ENCODE measurements at places on chromosomes 5 and 9.

DNA sequence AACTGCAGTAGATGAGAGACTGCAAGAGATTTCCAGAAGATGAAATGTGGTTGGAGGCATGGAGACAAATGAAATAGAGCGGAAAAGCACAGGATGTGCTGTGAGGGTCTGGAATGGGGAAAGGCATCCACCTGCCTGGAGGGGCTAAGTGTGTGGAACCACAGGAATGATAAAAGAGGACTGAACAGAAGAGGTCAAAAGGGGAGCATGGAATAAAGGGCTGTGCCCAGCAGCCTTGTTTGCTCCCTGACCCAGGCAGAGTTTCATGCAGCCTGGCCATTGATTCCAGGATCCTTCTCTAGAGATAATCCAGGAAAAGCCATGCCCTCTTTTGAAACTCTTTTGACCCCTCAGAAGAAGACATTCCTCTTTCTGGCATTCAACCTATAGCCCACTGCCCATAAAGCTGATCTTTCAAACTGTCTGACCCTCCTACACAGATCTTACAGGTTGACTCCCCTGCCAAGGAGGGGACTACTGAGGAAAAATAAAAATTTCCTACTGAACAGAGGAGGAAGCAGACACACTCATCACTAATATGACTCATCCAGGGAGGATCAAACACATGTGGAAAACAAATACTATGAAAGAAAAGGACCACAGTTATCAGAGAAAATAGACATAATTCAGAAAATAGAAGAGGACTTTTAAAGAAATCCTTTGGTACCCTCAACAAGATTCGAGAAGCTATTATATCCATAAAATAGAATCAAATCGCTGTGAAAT is 273.5 kb upstream of the PCSK5 start:
- DNase-seq, result no peak

- no peak for DNase-seq
Observed at GRCh38 chr5:180118391-180118791, 46.8 kb upstream of the RNF130 start.

DNA sequence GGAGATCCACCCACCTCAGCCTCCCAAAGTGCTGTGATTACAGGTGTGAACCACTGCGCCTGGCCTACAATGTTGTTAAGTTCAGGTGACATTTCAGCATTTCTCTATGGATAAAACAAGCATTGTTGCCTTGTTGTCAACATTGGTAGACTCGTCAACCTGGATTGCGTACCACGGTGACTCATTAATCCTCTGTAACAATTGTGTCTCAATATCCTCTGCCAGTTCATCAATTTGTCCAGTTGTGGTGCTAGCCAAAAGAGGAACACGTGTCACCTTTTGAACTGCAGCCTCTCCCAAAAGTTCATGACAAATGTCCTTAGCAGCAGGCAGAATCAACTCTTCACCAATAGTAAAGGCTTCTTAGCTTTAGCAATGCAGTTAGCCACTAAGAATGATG is 46.3 kb upstream of the LARP1 start:
- DNase-seq, result no peak

GRCh38 chr5:152181461-152181860 is 223.6 kb downstream of the NMUR2 start:
- DNase-seq, result no peak

DNA sequence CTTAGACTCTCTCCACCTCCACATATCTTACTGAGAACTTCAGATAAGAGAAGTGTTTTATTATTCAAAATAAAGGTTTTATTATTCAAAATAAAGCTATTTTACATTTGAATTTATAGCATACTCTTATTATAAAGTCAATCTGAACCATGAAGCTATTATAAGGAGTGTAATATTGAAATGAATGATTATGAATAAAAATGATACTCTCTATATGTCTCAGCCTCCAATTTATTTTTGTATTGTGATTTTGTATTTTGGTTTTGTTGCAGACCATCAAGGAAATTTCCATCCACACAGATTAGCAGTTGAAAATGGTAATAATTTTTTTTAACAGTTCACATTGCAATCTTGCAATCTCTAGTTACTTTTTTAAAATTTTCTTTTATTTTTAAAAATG is 10.2 kb downstream of the FOCAD start:
- no peak for DNase-seq

GRCh38 chr9:75713335-75713734 is 177.1 kb upstream of the PCSK5 start:
- DNase-seq, result no peak

DNA sequence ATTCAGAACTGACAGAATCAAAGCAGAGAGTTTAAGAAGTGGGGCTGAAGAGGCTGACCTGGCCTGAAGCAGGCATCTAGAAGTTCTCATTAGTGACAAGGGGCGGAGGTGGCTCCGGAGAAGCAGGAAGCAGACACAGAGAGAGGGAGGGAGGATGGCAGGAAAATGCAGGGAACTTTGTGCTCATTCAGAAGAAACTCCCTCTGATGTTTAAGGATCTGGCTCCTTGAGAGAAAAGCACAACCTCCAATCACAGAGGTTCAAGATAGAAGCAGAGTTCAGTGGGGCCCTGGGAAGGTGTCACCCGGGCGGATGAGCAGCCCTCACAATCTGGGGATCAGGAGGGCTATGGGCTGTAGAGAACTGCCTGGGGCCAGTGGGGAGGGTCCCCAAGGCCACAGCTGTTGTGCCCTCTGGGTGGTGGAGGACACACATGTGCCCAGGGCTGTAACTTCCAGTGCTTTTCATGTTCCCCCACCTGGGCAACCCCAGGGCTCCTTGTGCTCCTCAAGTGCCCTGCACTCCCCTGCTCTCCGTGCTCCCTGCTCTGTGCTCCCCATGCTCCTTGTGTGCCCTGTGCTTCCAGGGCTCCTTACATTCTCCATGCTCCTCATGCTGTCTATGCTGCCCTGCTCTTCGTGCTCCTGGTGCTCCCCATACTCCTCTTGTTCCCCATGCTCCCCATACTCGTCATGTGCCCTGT is 51.4 kb downstream of the TRIP13 start:
- no peak for DNase-seq

DNA sequence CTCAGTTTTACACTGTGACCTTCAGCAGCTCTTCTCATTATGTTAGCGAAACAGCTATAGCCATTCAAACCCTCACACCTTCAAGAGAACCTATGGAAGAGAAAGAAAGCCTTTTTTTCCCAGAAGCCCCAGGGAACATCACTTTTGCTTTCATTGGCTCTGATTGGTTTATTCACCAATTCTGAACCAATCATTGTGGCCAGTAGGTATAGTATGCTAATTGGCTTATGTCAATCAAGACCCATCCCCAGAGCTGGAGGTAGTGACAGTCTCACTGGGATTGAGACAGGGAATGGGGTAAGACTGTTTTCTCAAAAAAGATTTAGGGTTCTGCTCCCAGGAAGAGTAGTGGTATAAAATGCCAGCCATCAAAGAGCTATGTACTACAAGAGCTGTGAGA is 74.1 kb upstream of the FSD1L start:
- DNase-seq, result no peak

DNA sequence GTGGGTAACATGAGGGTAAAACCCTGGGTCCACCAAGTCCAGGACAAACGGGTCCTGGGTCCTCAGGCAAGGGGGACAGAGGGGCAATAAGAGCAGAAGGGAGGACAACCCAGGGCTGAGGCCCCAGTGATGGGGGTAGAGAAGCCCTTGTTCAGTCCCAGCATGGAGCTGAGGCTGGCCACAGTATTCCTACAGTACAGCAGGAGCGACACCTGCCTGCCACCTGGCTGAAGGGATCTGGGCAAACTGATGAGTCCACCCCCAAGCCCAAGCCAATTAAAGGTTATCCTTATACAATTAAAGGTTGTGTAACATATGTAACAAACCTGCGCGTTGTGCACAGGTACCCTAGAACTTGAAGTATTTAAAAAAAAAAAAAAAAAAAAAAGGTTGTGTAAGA is 97.7 kb upstream of the LRRTM2 start:
- no peak for DNase-seq

DNA sequence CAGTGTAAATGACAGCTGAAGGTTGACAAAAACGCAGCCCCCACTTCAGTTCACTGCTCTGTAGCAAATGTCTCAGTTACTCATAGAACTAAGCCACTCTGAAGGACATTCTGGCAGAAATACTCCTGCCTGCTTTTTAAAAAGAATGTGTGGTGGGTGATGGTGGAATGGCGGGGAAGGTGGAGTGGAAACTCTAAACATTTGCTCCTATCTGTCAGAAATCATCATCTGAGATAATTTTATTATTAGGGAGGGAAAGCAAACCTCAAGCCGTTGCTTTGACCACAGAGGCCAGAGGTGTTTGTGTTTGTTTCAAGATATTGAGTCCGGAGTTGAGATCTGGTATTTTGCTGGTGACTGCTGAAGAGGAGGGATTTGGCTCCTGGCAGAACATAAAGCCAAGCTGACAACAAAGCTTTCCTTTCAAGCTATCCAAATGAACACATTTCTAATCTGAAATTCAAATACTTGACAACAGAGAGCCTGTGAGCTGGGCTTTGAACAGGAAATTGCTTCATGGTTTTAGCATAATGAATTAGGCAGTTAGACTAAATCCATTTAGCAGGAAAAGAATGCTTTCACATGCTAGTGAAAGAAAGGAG is 362.7 kb downstream of the CSNK1G3 start:
- DNase-seq, result no peak

DNA sequence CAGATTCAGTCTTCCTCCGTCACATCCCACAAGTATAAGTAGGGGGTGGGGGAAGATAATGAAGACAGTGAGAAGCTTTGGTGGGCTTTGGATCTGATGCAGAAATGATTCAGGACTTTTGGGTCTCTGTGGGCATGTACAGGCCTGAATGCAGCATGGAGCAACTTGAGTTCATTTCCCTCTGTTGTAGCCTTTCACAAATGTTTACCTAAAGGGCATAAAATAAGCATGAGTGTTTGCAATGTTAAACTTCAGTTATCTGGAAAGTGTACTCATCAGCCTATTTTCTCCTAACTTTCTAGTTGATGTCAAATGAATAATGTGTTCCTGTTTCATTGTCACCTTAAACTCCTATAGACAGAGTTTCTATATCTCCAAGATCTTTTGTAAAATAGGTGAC is 39.3 kb downstream of the GARNL3 start:
- no peak for DNase-seq
